ENCODE measurements at places on chromosomes 12 and 14.

DNA sequence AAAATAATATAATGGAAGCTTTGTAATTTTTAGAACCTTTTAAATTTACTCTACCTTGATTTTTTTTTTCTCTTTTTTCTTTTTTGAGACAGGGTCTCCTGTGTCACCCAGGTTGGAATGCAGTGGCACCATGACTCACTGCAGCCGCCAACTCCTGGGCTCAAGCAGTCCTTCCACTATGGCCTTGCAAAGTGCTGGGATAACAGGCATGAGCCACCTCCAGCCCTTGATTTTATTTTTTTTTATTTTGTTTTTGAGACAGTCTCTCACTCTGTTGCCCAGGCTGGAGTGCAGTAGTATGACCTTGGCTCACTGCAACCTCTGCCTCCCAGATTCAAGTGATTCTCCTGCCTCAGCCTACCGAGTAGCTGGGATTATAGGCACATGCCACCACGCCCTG lies 65.3 kb upstream of the TRAF3 start:
- no peak for DNase-seq

DNA sequence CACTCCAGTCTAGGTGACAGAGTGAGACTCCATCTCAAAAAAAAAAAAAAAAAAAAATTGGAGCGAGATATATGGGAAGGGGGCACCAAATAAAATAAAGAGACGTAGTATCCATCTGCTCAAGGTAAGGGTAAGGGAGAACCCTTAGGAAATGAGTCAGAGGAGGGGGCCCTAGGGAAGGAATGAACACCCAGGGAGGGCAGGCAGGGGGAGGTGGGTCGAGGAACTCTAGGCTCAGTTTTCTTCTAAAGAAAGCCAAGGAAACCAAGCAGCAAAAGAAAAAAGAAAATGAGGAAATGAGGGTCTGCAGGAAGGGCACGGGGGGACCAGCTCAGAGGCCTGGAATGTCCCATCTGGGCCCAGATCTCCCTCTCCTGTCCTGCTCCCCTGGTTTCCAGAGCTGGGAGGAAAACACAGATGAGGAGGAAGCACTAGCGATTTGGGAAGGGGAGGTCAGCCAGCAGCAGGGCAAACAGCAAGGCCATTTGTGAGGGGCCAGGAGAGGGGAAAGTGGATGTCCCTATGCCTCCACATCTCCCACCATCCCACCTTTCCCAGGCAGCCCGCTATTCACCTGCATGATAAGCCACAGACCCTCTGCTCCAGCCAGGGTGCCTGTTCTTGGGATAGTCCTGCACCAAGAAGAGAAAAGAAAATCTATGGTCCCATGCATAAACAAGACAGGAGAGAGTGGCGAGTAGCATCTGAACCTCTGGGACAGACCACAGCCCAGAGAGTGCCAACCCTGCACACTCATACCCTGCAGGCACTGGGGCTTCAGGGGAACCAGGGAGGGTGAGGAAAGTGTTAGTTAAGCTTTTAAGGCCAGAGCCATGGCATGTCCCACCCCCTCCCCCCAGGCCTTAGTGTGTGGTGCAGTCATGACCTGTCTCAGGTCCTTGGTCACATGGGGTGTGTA lies 11.9 kb downstream of the SPRYD3 start:
- no peak for DNase-seq

DNA sequence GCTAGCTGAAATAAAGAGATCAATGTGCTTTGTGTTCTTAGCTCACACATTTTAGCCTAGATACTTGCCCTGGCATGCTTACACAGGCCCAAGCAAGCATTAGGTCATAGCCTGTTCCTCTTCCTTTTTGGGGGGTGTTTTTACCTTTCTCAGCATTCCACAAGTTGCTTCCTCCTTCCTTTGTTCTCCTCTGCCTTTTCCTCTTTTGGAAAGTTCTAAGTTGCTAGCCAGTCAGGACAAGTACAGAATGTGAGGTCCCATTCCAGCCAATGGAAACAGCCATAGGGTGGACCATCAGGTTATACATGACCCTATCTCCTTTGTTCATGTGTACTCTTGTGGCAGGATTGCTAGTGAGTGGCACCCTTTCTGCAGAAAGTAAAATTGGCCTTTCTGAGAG lies 154.9 kb downstream of the RASSF9 start:
- no peak for DNase-seq

- DNase-seq: no peak
Measured at GRCh38 chr12:50185970-50186663, 18.9 kb upstream of the CERS5 start.

GRCh38 chr12:108759924-108760323 lies 28.6 kb upstream of the CORO1C start:
- no peak for DNase-seq

- no peak for DNase-seq
Measured at GRCh38 chr14:87879389-87879788, 113.6 kb downstream of the GALC start.

- peak; percentile 13 for DNase-seq
Measured at GRCh38 chr14:89924268-89924667, 30.3 kb downstream of the EFCAB11 start.

Measured in midbrain (tissue), 1 donor.